ENCODE measurements at places on chromosomes 4 and X. TPM values are rescaled to one million over a fixed set of nuclear protein-coding genes. Genes with fewer than 3 reads are reported as not detected.

The FATE1 gene
- not detected for total RNA-seq

The PRRG3 gene
- total RNA-seq: not detected

GRCh38 chr4:2804449-2804972 lies 11.6 kb downstream of the SH3BP2 start:
- DNase-seq: no peak

- no peak for DNase-seq
Observed at GRCh38 chrX:10893976-10894375, 217.2 kb upstream of the HCCS start.

GRCh38 chr4:14545163-14545562 lies 457.1 kb upstream of the CPEB2 start:
- no peak for DNase-seq

GRCh38 chrX:48086082-48086481 lies 14.6 kb upstream of the ZNF630 start:
- DNase-seq: no peak

DNA sequence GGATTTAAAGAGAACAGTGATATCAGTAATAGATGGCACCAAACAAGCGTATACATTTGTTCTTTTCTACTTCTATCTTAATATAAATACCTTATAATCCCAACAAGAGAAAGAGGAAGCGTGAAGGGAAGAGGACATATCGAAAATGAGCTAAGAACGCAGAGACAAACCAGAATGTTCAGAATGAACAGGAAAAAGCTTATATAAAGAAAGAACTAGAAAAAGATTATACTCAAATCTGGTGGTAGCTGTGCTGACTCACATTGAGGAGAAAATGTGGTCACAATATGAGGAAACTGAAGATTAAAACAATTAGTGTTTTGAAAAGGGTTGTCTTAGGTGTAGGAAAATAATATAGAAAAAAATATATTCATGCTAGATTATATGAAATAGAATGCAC lies 2.0 kb upstream of the GPR34 start:
- no peak for DNase-seq

GRCh38 chrX:63503541-63503940 lies 152.4 kb upstream of the SPIN4 start:
- DNase-seq: no peak

DNA sequence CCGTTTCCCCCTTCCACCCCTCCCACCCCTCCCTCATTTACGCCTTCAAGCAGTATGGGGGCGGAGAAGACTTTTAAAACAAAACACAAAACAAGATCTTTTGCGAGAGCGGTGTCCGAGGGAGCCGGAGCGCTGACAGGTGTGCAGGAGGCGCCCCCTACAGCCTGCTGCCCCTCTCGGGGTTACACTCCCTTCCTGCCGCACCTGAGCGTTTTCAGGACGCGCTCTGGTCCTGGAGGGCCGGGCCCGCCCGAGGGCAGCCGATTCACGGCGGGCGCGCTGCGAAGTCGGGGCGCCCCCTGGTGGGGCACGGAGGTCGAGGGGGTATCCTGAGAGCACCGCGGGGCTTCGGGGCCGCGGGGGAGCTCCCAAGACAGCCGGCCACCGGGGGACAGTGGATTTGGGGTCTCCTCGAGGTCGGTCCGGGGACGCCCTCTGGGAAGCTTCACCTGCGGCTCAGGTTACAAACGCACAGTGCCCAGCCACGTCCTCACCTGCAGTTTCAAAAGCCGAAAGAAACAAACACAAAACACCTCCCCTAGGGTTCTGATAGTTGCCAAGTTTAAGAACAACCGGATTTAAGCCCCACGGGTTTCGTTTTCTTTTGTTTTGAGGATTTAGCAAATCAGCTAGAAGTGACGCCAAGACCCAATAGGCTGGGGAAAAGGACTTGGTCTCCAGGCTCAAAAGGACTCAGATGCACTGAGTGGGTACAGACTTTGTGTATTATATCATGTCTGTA lies 8.0 kb upstream of the NEUROG2 start:
- DNase-seq: no peak

GRCh38 chr4:149912000-149912399 lies 96.4 kb upstream of the IQCM start:
- no peak for DNase-seq
